ENCODE measurements at places on chromosomes 13 and 19.

DNA sequence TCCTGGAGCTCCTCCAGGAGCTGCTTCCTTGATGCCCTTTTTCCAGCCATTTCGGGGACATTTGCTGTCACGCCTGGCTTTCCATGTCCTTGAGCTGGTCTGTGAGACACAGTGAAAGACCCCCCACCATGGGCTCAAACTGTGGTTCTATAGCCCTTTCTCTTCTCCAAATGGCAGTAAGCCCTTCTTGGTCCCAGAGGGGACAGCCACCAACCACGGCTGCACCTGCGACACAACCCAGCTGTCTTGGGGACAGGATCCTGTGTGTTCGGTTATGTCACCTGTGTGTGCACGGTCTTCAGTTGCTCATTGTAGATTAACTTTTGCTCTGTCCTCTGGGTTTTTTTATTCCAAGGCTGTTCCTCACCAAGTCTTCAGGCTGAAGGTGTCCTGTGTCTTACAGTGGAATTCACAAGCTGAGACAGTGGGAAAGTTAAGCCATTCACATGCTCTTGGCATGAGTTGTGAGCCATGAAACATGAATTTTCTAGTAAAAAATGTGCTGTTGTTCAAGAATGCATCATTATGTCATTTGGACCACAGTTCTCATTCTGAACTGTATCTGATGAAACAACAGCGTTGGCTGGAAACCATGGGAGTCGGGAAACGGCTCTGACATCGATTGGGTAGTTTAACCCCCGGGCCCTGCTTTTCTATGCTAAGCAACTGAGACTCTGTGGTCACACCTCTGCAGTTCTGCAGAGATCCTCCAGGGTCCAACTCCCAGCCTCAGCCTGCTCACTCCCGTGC is 129.5 kb upstream of the MCF2L start:
- no peak for DNase-seq

DNA sequence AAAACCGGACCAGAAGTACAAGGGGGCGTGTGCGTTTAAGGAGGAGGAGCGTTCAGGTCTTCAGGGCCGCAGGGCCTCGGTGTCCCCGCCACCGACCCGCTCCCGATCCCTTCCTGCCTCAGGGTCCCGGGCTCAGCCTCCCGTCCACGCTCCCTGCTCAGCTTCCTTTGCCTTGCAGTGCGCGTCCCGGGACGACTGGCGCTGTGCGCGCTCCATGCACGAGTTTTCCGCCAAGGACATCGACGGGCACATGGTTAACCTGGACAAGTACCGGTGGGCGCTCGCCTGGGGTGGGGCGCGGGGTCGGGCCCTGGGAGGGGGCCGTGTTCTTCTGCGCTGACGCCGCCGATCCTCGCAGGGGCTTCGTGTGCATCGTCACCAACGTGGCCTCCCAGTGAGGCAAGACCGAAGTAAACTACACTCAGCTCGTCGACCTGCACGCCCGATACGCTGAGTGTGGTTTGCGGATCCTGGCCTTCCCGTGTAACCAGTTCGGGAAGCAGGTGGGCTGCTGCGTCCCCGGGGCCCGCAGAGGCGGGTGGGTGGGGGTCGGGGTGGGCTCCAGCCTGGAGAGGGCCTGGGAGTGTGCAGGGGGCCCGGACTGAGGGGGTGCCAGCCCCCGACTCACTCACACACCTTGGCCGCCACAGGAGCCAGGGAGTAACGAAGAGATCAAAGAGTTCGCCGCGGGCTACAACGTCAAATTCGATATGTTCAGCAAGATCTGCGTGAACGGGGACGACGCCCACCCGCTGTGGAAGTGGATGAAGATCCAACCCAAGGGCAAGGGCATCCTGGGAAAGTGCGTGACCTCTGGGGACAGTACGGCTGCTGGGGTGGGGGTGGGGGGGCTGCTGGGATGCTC is 1.4 kb downstream of the GPX4 start:
- DNase-seq, result no peak

DNA sequence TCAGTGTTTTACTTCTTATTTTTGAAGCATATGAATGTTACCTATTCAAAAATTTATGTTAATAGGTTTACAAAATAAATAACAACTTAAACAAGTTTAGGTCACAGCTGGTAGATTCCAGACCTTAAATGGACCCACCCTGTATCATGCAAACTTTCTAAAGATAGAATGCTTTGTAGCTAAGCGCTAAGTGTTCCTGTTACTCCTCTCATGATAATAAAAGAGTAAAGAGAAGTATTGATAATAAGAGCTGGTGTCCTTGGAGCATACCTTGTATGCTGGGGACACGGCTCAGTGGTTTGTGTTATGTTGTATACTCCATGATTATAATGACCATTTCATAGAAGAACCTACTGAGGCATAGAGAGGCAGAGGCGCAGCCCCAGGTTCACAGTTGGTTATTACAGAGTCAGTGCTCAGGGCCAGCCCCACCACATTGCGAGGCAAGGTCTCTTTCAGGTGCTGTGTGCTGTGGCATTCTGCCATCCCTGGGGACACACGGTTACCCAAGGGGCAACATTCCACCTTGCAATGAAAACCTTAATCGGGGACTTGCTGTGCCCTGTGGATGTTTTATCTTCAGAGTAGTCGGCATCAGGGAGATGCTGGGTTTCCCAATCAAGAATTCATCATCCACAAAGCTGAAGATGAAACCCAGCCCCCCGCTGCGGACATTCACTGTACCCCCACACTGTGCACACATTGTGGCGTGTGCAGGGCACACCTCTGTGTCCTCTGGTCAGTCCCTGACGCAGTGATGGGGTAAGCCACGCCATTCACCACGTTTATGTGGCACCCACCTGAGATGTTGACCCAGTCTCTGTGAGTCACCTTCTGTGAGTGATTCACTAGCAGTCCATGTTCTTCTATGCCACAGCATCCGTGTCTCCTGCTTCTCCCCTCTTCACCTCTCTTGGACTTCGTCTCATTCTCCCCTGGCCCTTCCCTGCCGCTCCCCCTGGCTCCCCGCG is 186.7 kb downstream of the COL4A1 start:
- DNase-seq, result no peak

DNA sequence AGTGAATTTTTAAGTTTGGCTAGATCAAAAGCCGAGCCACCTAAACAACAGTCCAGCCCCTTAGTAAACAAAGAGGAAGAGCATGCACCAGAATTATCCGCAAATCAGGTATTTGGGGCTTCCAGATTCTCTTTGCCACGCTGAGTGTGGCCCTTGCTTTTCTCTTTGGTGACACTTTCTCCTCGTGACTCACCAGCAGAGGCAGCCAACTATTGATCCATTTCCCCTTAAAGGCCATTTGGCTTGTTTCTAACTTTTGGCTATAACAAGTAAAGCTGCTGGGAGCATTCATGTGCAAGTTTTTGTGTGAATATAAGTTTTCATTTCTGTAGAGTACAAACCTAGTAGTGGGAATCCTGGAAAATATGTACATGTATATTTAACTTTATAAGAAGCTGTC is 17.6 kb upstream of the WDR88 start:
- no peak for DNase-seq

DNA sequence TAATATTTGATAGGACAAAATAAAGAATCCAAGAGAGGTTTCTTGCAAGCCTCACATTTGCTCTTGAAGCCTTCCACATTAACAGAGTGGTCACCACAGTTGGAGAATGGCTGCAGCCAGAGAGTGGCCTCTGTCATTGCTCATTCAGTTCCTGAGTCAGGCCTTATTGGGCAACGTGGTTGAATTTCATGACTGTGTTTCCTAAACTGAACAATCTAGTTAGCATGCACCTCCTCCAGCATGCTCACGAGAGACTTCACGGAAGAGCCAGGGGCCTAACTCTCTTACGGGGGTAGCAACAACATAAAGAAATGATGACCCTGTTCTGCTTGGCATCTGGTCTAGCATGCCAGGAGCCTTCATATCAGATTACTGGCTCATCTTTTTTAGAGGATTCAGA is 9.6 kb upstream of the UBL3 start:
- no peak for DNase-seq

DNA sequence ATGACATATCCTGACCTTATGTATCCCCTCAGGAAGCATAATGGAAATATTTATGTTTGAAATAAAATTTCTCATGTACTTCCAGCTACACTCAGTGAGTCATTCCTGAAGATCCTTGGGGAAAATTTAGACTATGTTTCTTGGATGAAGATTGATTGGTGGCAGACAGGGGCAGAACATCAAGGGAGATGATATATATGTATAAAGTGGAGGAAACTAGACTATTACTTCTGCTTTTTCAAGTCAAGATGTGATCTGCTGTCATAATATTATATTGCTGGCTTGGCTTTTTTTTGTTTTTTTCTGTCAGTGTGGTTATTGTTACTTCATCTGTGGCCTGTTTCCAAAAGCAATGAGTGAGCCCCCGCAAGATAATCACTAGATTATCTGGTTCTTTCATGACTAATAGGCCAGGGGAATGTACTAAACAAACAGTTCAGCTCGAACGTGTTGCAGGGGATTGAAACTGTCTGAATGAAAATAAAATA is 87.2 kb upstream of the TNFSF11 start:
- peak; percentile 67 for DNase-seq

- no peak for DNase-seq
These were observed 52.1 kb downstream of the FLT1 start for GRCh38 chr13:28442839-28443238.

Data from T-helper 2 cell (primary cell).